ENCODE measurements at places on chromosomes 1 and 21.
A peak's percentile ranks its signal among the peaks of the same experiment; 100 is the strongest.

DNA sequence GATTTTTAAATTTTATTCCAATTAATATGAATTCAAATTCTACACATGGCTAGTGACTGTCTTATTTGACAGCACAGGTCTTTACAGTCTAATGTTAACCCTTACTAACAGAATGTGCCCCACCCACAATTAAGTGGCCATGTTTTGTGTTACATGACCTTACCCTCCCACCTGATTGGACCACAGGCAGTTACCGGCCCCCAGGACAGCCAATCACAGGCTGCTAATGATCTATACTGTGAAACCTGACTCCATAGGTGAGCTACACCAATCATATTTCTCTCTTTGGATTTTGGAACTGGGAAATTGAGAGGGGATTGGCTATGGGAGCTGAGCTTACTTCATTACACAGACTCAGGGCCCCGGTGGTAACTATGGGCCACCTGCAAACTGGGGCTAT is 27.5 kb downstream of the ZP4 start:
- DNase-seq: no peak

GRCh38 chr1:153816283-153816889 is 41.2 kb downstream of the SLC27A3 start:
- DNase-seq: no peak

DNA sequence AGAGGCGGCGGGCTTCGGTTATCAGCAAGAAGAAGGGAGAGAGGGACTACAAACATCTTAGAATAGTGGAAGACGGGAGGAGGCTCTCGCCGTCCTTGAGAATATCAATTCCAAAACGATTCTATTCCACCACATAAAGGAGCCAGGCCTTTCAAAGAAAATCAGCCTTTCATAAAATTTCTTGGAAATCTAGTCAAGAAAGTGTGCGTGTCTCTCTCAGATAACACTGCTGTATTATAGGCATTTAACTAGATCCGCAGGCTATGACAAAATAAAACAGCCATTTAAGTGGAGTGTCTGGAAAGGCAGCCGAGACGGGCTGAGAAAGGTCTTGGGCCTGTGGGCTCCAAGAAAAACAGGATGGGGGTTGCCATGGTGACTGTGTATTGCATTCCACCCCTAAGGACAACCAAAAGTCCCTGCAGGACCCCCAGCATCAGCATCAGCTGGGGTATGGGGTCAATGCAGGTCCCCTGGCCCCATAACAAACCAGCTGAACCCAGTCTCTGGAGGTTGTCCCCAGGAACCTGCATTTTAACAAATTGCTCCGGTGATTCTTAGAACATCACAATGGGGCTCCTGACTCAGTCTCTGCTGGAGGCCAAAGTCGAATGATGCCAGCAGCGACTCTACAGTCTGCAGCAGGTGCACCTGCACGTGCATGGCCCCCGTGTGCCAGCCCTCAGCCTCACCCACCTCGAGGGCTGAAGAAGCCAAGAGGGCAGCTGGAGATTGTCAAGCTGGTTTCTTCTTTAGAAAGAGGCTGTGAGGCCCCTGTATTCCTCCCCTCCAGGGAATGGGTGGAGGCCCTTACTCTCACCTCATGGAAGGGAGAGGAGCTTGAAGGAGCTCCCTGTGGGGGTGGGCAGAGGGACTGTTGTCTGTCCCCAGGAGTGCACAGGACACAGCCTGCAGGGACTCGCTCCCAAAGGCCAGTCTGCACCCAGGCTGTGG is 287.4 kb downstream of the NPHP4 start:
- DNase-seq: no peak

- no peak for DNase-seq
Measured at GRCh38 chr1:22544606-22545005, 18.7 kb upstream of the EPHA8 start.

DNA sequence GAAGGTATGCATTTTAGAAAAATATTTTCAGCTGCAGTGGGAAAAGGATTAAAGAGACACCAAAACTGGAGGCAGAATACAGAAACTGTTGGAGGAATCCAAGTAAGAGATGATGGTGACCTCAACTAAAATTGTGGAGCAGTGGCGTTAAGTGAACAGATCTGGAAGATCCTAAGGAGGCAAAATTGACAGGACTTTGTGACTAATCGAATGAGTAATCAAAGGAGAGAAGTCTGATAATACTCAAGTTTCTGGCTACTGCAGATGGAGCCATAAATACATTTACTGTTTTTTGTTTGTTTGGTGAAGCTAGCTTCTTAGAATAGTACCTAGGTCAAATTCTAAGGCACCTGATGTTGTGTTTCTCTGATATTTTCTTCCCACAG is 3.1 kb downstream of the CTBS start:
- no peak for DNase-seq

- DNase-seq: no peak
Measured at GRCh38 chr1:207817166-207817565, 65.3 kb downstream of the CD46 start.

DNA sequence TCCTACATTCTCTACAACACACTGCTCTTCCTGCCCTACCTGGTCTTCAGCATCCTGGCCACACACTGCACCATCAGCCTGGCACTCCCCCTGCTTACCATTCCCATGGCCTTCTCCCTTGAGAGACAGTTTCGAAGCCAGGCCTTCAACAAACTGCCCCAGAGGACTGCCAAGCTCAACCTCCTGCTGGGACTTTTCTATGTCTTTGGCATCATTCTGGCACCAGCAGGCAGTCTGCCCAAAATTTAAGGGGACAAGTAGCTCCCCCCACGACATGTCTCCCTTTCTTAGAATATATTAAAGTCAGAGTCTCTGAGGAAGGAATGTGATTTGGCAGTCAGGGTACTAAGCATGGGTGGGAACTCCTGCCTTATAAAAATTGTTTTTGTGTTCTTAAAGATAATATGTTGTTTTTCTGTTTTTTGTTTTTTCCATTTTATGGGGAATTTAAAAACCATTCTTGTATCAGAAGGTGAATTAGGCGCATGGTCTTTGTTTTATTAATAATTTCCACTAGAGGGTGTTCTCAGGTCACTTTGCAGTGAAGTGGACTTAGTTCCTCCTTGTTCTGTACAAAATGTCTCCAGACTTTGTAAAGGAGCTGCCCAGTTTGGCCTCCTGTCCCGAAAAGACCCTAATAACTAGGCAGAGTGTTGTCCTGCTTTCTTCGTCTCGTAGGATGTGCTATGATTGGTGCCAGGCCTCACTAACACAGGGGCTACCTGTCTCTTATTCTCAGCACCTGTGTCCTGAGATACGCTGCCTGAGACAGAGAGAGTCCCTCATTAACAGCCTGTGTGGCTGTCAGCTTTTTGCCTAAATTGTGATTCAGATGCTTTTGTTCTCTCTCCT is 13.1 kb downstream of the UBIAD1 start:
- DNase-seq: no peak

- DNase-seq: peak; percentile 24
Measured at GRCh38 chr1:155277902-155278688, 832 bp downstream of the HCN3 start.

- DNase-seq: no peak
Measured at GRCh38 chr1:25748531-25749205, 51.3 kb upstream of the SELENON start.

DNA sequence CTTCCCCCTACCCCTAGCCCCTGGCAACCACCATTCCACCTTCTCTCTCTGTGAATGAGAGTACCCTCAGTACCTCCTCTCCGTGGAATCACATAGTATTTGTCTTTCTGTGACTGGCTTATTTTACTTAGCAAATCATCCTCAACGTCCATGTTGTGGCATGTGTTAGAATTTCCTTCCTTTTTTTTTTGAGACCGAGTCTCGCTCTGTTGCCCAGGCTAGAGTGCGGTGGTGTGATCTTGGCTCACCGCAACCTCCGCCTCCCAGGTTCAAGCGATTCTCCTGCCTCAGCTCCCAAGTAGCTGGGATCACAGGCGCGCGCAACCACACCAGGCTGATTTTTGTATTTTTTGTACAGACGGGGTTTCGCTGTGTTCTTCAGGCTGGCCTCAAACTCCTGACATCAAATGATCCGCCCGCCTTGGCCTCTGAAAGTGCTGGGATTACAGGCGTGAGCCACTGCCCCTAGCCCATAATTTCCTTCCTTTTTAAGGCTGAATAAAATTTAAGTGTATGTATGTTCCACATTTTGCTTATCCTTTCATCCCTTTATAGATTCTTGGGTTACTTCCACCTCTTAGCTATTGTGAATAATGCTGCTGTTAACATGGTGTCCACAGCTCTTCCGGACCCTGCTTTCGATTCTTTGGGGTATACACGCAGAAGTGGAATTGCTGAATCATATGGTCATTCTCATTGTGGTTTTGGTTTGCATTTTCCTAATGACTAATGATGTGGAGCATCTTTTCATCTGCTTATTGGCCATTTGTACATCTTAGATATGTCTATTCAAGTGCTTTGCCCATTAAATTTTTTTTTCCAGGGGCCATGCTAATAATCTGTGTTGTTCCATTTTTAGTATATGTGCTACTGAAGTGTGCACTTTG is 32.3 kb downstream of the ERRFI1 start:
- no peak for DNase-seq

- no peak for DNase-seq
Measured at GRCh38 chr1:51086496-51087271, 15.3 kb upstream of the C1orf185 start.

DNA sequence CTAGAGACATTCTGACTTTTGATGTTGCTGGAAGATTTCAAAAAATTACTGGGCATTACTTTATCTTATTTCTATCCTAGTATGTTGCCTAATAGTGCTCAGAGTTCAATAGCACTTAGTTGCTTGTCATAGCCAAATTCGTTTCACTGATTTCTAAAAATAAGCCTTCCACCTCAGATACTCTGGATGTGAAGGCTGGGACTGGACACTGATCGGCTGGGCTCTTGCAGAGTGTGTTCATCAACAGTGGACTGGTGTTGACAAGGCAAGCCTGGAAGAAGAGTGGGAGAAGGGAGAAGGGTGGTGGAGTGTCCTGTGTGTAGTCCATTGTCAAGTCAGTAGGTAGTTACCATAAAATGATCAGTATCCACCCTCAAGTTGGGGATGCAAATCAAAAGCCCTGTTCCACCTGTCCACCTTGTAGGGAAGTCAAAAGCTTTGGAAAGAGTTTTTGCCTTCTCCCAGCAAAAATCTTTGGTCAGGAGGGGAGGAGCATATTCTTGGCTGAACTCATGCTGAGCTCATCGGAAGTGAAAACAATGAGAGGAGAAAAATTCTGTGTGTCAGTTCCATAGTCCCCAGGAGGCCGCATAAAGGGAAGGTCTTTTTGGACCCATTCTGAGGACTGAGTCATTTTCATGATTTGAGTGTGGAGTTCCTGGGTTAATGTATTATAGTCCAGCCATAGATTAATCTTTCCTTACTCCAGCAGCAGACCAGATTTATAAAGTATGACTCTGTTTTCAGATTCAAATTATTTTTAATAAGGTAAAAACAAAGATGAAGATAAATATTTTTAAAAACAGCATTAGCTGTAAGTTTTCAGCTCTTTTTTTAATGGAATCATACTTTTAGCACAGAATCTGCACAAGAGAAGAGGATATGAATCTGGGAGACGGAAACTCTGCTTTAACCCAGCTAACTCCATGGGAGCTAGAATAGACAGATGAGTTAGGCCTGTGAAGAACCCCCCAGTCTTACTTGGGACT is 99.5 kb upstream of the BMP8A start:
- no peak for DNase-seq

DNA sequence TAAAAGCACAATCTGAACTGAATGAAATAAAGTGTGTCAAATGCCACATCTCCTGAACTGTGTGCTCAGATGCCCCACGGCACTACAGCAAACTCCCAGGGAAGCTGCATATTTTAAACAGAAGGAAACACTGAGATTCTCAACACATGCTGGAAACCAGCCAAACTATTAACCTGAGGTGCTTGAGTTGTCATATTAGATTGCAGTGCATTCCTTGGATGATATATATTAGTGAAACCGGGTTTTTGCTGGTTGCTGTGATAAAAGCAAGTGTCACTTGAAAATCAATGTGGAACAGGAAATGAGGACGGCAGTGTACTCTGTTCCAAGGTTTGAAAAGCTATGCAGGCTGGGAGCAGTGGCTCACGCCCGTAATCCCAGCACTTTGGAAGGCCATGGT is 8.7 kb downstream of the SYNJ1 start:
- DNase-seq: no peak

DNA sequence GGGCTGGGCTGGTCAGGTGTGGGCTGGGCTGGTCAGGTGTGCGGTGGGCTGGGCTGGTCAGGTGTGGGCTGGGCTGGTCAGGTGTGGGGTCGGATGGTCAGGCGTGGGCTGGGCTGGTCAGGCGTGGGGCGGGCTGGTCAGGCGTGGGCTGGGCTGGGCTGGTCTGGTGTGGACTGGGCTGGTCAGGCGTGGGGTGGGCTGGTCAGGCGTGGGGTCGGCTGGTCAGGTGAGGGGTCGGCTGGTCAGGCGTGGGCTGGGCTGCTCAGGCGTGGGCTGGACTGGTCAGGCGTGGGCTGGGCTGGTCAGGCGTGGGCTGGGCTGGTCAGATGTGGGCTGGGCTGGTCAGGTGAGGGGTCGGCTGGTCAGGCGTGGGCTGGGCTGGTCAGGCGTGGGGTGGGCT is 5.8 kb upstream of the FNDC10 start:
- no peak for DNase-seq

DNA sequence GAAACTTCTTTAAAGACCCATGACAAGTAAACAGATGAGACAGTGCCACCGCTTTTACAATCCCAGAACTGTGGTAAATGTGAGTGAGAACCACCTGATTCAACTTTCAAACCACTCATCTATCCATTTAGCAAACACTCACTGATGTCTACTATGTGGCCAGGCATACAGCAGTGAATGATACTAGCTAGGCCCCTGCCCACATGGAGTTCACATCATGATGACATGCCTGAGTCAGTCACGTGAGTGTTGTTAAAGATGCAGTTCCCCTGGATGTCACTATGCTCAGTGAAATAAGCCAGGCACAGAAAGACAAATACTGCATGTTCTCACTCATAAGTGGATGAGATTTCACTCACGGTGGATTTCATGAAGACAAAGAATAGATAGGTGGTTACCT is 28.4 kb downstream of the STX6 start:
- no peak for DNase-seq

- DNase-seq: no peak
Measured at GRCh38 chr1:230011333-230012092, 55.5 kb upstream of the GALNT2 start.

DNA sequence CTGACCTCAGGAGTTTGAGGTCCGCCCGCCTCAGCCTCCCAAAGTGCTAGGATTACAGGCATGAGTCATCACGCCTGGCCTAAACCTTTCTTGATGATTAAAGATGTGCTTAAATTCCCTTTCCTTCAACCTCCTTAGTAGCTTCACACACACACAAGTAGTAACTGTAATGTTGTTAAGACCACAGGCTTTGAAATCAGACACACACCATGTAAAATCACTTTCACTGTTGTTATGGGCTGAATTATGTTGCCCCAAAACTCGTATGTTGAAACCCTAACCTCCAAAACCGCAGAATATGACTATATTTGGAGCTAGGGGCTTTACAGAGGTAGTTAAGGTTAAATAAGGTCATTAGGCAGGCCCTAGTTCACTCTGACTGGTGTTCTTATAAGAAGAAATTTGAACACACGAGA is 180.2 kb downstream of the NR5A2 start:
- DNase-seq: no peak
